Cerebellar nuclear complex (tissue), 1 donor: ENCODE measurements at places on chromosomes 11 and 22.

- no peak for DNase-seq
Measured at GRCh38 chr22:44664149-44664548, 37.9 kb upstream of the PRR5 start.

GRCh38 chr11:123173040-123173855 is 21.8 kb downstream of the CLMP start:
- no peak for DNase-seq

- DNase-seq: no peak
Measured at GRCh38 chr11:102268083-102268984, 49.0 kb upstream of the BIRC3 start.

GRCh38 chr11:129312730-129313503 is 62.7 kb upstream of the BARX2 start:
- DNase-seq: no peak

DNA sequence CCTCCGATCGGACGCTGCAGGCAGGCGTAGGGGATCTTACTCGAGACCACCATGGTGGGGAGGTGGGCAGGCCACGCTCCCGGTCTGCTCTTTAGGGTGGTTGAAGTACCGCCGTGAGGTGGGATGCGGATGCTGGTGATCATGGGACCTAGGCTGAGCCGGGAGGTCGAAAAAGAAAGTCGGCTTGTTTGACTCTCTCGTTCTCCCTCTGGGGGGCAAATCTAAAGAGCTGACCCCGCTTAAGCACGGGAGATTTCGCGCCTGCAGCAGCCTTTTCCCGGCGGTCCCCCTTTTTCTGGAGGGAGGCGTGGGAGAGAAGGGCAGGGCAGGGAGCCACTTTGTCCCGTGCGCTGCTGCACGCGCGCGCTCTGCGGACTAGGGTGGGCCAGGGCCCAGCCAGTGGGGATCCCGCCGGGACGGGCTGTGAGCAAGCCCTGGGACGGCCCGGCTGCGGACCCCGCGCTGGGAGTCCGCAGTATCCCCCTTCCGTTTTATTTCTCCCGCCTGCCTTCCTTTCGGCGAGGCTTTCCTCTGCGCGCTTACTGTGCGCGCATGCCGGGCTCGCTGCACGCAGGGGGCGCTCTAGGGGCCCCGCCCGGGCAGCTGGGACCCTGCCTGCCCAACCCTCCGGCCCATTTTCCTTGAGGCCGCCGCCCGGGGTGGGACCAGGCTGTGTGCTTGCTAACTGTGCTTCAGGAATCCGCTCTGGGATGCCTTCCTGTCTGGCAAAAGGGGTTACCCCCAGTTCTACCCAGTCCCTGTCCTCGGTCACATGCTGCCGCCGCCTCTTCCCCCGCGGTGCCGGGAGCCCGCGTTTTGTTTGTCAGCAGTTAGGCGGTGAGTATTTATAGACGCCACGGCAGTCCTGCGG is 81.0 kb downstream of the PRR5L start:
- no peak for DNase-seq

GRCh38 chr11:47857892-47858543 is 9.9 kb upstream of the NUP160 start:
- DNase-seq: no peak

- DNase-seq: no peak
Measured at GRCh38 chr11:65298655-65299179, 15.9 kb upstream of the CDC42EP2 start.

- DNase-seq: no peak
Measured at GRCh38 chr22:27435844-27436576, 365.5 kb downstream of the MN1 start.

DNA sequence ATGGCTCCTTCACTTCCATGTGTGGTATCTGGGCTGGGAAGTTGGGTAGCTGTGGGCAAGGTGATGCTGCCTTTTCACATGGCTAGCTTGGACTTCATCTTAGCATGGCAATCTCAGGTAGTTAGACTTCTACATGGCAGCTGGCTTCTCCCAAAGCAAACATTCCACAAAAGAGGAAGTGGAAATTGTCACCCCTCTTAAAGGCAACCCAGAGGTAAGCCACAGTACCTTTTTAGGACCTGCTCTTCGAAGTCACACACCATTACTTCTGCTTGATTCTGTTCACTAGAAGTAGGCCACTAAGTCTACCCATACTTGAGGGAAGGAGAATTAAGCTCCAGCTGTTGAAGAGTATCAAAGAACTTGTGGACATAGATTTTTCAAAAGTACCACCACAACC is 25.9 kb downstream of the TUG1 start:
- no peak for DNase-seq

DNA sequence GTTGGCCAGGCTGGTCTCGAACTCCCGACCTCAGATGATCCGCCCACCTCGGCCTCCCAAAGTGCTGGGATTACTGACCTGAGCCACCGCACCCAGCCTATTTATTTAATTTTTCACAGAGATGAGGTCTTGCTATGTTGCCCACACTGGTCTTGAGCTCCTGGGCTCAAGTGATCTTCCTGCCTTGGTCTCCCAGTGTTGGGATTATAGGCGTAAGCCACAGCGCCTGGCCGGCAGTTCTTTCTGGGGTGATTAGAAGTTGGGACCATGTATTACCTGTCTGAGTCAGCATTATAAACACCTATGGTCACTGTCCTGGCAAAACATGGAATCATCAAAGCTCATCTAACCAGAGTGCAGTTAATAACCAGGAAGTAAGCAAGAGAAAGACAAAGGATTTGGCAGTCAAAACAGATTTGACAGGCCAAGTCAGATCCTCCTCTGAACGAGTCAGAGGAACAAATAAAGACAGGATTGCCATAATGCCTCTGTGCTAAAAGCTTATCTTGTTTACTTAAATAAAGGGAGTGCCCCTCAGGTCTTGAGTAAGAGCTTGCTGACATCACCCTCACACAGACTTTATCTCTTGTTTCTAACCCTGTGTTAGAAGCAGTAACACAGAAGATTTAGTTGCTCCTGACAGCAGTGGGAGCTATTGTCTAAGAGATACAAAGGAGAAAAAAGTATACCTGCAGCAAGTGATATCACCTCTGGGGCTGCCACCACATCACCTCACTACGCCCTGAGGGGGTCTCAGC is 3.7 kb downstream of the SERPIND1 start:
- no peak for DNase-seq

GRCh38 chr11:82732348-82732733 is 1.3 kb downstream of the FAM181B start:
- no peak for DNase-seq

GRCh38 chr11:78187366-78188285 is 800 bp downstream of the KCTD21 start:
- no peak for DNase-seq

DNA sequence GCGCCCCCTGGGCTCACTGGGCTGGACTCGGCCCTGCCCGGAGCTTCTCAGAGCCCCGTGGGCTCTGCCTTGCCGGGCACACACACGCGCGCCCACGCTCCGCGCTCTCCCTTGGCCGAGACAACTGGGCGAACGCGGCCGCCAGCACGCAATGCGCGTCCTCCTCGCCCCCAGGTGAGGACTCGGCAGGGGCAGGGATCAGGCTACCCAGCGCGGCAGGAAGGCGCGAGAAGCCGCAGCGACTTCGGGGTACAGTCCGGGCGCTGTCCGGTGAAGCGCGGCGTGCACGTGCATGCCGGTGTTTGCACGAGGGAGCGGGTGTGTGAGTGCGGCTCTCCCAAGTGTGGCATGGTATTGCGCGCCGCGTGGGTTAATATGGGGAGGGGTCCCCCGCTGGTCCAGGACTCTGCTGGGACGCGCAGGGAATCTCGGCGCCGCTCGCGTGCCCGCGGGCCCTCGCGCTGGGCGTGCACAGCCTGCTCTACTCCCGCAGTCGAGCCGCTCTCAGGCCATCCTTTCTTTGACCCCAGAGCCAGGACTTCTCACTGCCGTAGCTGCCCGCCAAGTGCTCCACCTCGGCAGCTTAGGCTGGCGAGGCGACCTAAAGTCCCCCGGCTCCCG is 5.4 kb downstream of the WNT7B start:
- DNase-seq: no peak
